ENCODE measurements at places on chromosomes 3 and 15.
A peak's percentile ranks its signal among the peaks of the same experiment; 100 is the strongest.

DNA sequence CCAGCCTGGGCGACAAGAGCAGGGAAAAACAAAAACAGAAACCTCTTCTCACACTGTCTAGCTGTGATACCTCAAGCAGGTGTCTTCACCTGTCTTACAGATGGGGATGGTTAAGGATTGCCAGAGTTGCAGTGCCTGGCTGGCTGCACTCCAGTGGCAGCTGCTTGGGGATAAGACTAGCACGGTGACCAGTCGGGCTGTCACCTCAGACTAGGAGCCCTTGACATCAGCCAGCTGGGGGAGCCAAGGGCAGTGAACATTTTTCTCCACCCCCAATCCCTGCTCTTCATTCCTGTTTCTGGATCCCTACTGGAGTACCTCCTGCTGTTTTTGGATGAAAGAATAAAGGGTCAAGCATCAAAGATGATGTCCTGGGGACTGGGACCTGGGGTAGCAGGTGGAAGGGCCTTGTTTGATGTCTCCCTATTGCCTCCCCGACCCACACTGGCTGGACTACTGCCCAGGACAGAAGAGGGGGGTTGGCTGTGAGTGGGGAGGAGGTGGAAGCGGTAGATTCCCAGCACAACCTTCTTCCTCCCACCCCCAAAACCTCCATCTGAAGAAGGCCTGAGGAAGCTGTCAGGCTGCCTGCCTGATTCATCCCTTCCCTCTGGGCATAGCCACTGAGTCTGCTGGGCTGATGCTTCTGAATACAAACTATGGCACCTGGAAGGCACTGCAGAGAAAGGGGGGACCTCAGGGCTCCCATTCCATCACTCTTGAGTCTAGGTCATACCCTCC lies 7.0 kb upstream of the CPNE9 start:
- DNase-seq, result no peak

GRCh38 chr15:36175741-36176291 lies 403.6 kb upstream of the CDIN1 start:
- no peak for DNase-seq

- no peak for DNase-seq
These were observed 922 bp downstream of the IL17RC start for GRCh38 chr3:9917820-9918219.

GRCh38 chr3:9727041-9727595 lies 4.4 kb upstream of the BRPF1 start:
- peak; percentile 57 for DNase-seq

GRCh38 chr3:14216257-14217048 lies 37.8 kb downstream of the LSM3 start:
- peak; percentile 38 for DNase-seq

DNA sequence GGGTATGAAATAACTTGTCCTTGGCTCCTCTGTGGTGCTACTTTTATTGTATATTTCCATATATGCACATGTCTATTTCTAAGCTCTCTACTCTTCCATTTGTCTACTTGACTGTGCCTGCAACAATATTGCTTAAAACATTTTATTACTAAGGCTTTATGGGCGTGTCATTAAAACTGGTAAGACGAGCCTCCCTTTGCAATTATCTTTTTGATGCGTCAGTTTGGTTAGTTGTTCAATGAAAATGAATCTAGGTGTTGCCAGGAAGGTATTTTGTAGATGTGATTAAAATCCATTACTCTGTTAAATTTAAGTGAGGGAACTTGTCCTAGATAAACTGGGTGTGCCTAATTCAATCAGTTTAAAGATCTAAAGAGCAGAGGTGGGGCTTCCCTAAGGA lies 12.9 kb upstream of the TRA2B start:
- no peak for DNase-seq

GRCh38 chr3:194744826-194745225 lies 59.1 kb downstream of the FAM43A start:
- DNase-seq, result no peak

DNA sequence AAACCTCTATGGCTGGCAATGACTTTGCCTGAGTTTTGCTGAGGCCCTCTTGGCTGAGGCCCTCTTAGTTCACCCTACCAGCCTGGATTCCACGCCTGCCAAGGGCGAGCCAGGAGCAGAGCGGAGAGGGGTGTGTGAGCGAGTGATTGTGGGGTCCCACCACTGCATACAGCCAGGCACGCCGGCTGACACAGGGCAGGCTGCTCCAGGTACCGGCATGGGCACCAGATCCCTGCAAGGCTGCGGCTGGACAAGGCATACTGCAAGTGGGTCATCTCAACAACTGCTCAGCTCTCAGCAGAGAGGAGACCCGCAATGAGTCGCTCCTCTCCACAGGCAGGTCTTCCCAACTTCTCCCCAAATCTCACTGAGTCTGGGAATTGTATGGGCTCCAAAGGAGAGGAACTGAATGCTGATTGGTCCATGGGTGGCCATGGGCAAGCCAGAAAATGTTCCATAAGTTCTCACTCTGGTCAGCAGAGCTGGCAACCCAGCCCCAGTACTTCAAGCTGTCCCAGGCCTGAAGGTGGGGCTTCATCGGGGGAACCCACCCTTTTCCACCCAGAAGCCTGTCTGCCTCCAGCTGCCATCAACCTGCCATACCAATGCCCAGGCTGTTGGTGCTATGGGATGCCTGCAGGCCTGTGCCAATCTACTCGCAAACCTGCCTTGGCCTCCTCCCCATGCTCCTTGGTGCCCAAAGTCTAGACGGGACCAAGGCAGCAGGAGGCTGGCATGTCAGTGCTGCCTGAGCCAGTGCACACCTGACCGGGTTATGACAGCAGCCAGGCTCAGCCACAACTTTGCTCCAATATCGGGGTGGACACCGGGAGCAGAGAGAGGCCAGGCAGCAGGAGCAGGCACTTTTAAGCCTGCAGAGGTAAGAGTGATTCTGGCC lies 1273.6 kb upstream of the GBE1 start:
- no peak for DNase-seq

GRCh38 chr3:106397006-106397405 lies 528.2 kb upstream of the CBLB start:
- DNase-seq, result no peak

GRCh38 chr3:46070595-46071093 lies 43.4 kb upstream of the XCR1 start:
- DNase-seq, result no peak

DNA sequence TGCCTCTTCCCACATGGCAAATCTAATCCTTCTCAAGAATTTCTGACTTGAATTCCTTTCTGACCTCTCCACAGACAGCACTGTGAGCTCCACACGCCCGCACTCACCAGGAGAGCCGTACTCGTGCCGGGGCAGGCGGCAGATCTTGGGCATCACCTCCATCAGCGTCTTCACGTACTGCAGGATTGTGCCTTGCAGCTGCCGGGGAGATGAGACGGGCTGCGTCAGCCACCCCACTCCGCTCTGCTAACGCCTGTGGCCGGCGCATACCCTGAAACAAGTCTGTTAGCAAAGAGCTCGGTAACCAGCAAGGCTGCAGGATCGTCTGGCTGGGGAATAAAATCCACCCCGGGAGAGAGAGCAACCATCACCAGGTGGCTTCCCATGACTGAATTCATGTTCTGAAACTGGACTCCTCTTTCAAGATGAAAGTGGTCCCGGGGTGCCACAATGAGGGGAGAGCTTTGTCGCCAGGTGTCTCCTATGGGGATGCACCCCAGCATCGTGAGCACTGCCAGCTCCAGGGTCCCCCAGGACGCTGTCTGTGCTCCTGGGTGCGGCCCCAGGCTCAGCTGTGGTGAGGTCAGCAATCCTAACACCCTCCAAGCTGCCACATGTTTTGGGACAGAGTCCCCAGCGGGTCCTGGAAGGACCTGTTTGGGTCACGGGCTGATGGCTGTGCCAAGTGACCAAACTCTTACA lies 43.4 kb downstream of the NIPA2 start:
- DNase-seq, result no peak

GRCh38 chr3:33095436-33095835 lies 1.5 kb downstream of the GLB1 start:
- DNase-seq, result no peak

DNA sequence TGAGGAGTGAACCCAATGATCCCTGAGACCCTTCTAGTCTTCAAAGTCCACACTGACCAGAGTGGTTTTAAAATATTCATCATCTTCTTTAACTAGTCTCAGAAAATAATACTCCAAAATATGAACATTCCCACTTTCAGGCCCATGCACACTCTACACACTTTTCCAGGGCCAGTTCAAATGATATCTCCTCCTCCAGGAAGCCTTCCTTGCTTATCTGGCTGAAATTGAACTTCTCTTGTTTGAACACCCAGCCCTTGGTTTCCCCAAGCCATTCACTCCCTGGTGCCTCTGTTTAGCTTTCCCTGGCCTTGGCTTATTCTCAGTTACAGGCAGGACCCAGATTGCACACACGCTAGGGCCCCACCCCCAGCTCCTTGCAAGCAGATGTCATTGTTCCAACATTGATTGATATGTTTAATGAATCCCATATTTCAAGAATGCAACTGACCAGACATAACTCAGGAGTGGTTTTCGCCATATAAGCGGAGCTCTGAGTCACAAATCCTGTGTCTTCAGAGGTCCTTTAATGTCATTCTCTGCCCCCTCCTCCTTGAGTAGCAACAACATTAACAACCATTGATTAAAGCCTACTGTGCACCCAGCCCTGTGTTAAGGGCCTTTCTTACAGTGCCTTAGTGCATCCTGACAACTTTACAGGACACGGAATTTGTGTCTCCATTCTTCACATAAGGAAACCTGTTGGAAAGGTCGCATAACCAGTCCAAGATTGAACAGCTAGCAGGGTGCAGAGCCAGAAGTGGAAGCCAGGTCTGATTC lies 2.1 kb downstream of the ITGA11 start:
- DNase-seq, result no peak

- no peak for DNase-seq
These were observed 12.8 kb downstream of the SETD5 start for GRCh38 chr3:9409981-9410854.

DNA sequence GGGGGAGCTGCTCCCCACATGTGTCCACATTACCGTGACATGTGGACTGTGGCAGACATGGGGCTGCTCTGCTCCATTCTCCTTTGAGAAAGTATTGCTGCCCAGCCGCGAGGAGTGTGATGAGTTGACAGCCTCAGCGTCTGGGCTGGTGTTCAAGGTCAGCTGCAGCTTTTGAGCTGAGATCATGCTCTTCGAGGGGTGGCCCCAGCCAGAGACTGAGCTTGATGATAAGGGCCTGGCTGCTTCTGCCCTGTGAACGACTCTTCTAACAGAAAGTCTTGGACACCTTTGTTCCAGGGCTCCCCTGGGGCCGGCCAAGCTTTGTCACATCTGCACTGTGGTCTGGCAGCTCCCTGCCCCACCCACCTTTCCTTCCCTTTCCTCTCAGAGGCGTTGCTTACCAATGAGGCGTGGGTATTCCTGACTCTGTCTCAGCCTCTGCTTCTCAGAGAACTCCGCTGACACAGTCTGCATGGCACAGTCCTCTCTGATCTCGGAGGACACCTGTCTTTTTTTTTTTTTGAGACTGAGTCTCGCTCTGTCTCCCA lies 86.6 kb downstream of the CHRD start:
- no peak for DNase-seq

- DNase-seq, result peak; percentile 24
These were observed 13.6 kb downstream of the MELTF start for GRCh38 chr3:197015790-197016736.

DNA sequence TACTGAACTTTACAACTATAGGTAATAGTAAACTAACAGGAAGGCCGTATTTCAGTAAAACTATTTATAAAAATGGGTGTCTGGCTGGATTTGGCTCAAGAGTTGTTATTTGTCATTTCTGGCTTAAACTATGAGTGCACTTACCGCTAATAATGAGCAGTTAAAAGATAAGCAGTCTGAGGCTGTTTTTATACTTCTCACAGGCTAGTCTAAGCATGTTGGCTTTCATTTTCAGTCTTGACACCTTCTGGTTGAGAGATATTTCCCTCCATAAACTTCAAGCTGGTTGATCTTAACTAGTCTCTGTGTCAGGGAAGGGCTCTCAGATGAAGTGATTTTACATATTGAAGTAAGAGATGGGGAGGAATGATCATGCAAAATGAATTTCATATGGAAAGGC lies 96.1 kb downstream of the RSRC1 start:
- no peak for DNase-seq

DNA sequence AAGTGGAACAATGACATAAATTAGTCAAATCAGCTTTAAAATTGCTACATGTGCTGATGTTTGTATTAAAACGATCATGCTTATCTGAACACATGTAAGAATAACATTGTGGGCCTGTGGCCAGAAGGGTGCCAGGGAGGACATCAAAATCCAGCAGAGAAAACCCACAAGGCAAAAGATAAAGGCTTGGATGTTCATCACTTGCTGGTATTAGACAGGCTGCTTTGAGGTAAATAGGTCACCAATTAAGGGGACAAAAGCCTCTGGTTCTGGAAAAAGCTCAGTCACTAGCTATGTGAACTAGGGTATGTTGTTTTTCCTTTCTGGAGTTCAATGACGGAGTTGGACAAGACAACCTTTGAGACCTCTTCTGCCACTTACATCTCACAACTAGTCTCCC lies 74.4 kb upstream of the TMEM108 start:
- DNase-seq, result no peak

- DNase-seq, result no peak
These were observed 37.1 kb downstream of the OXNAD1 start for GRCh38 chr3:16302082-16302631.

- no peak for DNase-seq
These were observed 211.7 kb downstream of the ZPLD1 start for GRCh38 chr3:102646557-102646956.

- DNase-seq, result no peak
These were observed 436.6 kb downstream of the VGLL3 start for GRCh38 chr3:86554383-86554782.

- DNase-seq, result no peak
These were observed 57.2 kb downstream of the CBLB start for GRCh38 chr3:105811518-105812193.

- DNase-seq, result no peak
These were observed 2.4 kb downstream of the CRELD1 start for GRCh38 chr3:9935966-9936510.

GRCh38 chr3:163043074-163043473 lies 1546.5 kb downstream of the OTOL1 start:
- no peak for DNase-seq

DNA sequence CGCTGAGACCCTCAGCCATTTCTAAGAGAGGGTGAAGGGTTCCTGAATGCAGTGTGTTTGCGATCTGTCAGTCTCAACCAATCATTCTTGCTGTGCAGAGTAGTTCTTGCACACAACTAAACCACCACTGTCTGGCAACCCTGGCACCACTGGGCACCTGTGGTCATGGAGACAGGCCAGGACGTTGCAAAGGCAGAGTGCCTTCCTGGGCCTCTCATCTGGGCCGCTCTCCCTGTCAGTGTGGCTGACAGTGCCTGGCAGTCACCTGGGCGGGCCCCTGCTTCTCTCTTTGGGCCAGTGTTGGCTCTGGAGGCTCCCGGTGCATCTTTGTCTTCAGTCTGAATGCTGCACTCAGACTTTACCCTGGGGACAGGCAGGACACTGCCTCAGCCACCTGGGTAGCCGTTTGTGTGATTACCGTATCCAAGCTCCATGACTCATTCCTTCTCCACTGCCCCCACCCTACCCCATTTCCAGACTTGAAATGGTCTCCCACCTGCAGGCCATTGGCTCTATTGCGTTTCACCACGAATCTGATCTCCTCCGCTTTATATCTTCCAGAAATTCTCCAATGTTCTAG lies 104.6 kb upstream of the KLF13 start:
- no peak for DNase-seq

GRCh38 chr15:58442122-58442521 lies 10.3 kb downstream of the LIPC start:
- no peak for DNase-seq
